ENCODE measurements at places on chromosomes 2 and 18. TPM values are rescaled to one million over a fixed set of nuclear protein-coding genes. Genes with fewer than 3 reads are reported as not detected.

Gene AMER3
- not detected for total RNA-seq

Gene SP140
- total RNA-seq = 9.3 TPM

Gene OSR1
- not detected for total RNA-seq

Gene CRYBA2
- total RNA-seq = not detected

Gene AQP12A
- not detected for total RNA-seq

Data from HT1080 (cell line).